A673 (cell line): ENCODE measurements at places on chromosomes 6 and 20. TPM values are rescaled to one million over a fixed set of nuclear protein-coding genes. Genes with fewer than 3 reads are reported as not detected.

Gene HLA-DOA
- 0.46 and 0.58 TPM in 2 replicates for total RNA-seq

Gene OPRM1
- total RNA-seq: not detected in 2 replicates

Gene PREX1
- total RNA-seq: 145 and 174 TPM in 2 replicates

Gene GPLD1
- 0.63 and 1.1 TPM in 2 replicates for total RNA-seq

Gene EBF4
- total RNA-seq: 0.52 and 1.2 TPM in 2 replicates

Gene IPCEF1
- total RNA-seq: 1.4 and 1.6 TPM in 2 replicates

Gene HLA-DQB1
- not detected in 2 replicates for total RNA-seq

Gene C20orf202
- not detected in 2 replicates for total RNA-seq
